ENCODE measurements at places on chromosomes 7 and 10.

DNA sequence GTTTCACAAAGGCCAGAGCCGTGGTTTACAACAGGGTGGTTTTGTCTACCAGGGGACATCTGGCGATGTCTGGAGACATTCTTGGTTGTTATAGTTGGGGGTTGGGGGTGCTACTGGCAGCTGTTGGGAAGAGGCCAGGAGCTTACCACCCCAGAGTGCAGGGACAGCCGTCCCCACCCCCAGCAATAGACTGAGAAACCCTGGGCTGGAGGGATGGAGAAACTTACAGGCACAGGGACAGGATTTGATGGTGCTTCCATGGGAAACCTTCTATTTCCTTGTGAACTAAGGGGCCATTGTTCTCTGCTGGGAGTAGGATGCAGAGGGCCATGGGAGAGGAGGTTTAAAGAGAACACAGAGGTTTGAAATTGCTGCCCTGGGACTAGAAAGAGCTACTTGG lies 10.9 kb downstream of the ADCK2 start:
- no peak for DNase-seq

DNA sequence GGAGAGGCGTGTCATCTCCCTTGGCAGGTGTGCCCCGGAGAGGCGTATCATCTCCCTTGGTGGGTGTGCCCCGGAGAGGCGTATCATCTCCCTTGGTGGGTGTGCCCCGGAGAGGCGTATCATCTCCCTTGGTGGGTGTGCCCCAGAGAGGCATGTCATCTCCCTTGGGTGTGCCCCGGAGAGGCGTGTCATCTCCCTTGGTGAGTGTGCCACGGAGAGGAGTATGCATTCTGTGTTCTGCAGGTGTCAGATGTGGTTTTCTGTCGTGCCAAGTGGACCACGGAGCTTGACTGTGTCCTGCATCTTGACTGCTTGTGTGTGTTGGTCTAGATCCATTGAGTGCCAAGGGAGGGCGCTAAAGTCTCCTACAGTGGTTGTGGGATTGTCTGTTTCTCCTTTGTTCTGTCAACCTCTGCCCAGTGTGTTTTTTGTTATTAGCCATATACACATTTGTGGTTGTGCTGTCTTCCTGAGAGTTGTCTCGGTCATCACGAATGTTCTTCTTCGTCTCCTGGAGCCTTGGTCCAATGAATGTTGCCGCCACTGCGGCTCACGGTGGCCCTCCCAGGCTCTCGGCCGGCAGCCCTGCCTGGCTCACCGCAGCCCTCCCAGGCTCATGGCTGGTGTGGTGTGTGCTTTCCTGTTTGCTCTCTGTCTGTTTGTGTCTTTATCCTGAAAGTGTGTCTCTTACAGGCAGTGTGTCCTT lies 96.8 kb downstream of the INPP5A start:
- no peak for DNase-seq

DNA sequence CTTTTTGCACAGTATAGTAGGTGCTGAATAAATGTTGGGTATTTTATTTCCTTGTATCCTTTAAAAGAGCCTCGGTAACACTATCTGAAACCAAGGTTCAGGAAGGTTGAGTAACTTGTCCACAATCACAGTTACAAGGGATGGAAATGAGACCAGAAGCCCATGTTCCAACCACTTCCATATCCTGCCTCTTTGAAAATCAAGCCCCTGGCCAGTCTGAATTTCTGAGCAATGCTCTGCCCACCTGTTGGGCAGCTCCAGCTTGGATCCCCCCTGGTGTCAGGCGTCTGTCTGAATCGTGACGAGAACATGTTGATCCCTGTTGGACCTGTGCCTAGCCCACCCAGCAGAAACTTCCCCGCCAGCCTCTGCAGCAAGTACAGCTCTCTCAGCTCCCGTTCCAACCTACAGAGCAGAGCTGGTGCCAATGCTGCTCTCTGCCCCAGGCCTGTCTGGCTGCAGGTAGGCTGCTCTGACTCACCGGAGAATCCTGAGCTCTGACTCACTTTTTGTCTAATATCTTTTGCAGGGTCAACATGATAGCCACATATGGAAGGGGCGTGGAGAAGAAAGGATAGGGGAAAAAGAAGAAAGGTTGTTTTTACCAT lies 595.5 kb downstream of the INHBA start:
- no peak for DNase-seq

- DNase-seq = no peak
Observed at GRCh38 chr10:44668336-44668735, 242.8 kb upstream of the TMEM72 start.

GRCh38 chr7:6360841-6361240 lies 86.9 kb downstream of the DAGLB start:
- DNase-seq = no peak

GRCh38 chr10:86207226-86207625 lies 159.4 kb downstream of the GRID1 start:
- DNase-seq = no peak

- DNase-seq = no peak
Observed at GRCh38 chr7:48540746-48541145, 369.5 kb downstream of the ABCA13 start.

- DNase-seq = no peak
Observed at GRCh38 chr7:35700865-35701264, 5.9 kb upstream of the HERPUD2 start.

DNA sequence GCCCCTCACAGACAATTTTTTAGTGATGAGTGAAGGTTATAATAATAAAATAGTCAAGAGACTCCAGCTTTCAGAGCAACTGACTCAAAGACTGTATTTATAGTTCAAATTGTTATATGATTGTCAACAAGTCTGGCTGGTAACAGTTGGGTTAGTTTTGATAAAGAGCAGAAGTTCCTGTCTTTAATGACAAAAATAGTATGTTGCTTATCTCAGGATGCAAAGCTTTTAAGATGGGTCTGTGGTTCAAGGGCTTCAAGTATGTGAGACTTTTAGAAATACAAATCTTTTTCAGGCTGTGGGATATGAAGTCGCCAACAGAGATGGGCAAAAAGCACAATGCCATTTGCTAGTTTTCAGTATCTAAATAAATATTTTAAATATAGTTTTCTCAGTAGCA lies 118.4 kb downstream of the ABCA13 start:
- DNase-seq = no peak

GRCh38 chr10:28263136-28263857 lies 39.6 kb downstream of the MPP7 start:
- DNase-seq = no peak

DNA sequence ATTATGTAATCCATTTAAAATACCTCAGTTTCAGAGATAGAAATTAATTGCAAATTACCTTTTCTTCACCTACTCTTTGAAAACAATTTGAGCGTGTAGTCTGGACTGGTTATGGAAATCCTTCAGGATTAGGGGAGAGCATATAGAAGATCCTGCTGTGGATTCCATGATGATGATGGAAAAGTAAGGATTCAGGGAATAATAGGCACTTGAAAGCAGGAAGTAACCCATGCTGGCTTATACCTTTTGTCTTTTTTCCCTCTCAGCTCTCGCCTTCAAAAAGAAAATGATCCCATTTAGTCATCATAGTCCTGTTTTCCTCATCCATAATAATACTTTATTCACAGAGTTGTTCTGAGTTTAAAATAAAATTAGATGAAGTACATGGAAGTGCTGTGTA lies 4.4 kb downstream of the HBP1 start:
- no peak for DNase-seq

DNA sequence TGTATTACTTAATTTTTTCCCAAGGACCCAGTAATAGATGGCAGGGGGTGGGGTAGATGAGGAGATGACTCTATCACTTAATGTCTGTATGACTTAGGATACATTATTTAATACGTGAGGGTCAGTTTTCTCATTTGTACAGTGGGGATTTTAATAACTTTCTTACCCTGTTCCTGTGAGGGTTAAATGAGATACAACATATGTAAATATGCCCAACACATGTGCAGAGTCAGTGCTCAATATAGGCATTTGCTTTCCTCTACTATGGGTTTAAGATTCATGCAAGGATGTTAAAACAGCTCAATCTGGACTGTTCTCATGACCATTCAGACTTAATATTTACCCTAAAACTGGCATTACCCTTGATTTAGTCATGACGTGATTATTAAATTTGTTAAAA lies 31.2 kb downstream of the ST7 start:
- no peak for DNase-seq

DNA sequence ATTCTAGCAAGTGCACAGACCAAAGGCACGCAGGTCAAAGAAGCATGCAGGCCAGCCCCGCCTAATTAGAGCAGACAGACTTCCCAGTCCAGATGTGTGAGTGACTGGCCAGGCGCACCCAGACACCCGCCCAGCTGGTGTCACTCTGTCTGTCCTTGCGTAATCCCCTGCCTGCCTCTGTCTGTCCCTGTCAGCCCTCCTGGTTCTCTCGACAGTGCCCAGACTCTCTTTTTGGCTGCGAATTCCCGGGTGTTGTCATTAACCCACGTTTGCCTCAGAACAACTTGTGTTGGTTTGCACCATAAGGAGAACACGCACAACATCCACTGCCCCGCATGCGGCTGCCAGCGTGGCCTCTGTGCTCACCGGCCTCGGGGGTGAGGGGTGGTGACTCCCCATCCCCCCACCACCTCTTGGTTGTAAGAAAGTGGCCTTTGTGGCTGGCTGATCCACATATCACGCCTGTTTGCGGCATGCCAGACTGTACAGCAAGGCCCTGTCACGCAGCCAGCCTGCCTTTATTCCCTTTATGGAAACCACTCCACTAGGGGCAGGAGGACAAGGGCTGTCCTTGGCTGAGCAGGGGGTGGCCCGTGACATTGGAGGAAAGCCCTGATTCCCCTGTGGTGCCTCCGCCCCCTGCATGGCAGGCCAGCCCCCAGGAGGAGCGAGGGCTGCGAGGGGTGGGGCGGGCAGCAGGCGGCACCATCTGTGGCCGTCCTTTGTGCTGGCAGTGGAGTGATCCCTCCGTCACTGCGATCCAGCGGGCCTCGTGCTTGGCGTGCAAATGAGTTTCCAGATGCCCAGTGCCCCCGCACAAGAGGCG lies 72.8 kb upstream of the PPIF start:
- DNase-seq = no peak

- no peak for DNase-seq
Observed at GRCh38 chr10:118551535-118552100, 43.8 kb downstream of the PRLHR start.

GRCh38 chr10:106473129-106473685 lies 691.3 kb downstream of the SORCS1 start:
- DNase-seq = no peak

- no peak for DNase-seq
Observed at GRCh38 chr7:95491634-95492314, 6.0 kb downstream of the ASB4 start.

- DNase-seq = no peak
Observed at GRCh38 chr7:108099713-108100112, 30.4 kb downstream of the LAMB4 start.

DNA sequence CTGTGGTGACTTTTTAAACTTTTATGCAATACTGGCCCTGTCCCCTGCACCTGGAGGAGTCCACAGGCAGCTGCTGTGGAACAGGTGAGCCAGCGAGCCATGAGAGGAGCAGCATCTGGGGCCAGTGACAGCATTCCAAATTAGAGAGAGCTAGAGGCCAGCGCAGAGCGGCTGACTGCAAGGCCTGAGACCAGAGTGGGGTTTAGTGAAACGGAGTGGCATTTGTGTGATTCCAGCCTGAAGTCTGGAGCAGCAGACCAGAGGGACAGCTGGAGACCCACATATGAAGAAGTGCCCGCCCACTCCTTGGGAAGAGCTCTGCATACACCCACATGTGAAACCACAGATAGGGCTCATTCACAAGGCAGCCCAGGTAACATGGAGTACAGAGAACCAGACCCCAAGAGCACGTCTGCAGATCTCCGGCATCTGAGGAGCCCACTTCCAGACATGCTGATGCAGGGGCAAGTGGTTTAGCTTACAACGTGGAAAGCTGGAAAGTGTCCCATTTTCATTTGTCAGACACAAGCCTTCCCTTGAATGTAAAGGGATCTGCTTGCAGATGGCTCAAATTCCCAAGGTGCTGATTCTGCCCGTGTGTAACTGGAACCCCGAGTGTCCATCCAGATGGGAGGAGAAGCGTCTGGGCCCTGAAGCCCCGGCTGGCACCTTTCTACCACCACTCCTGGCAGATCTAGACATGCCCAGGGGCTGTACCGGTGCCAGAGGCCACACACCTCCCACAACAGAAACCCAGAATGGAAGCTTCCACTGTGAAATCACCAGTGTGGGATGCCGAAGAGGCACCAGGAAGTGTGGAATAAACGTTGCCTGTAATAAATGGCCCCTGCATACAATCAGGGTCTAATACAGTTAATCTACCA lies 256.0 kb upstream of the TCERG1L start:
- DNase-seq = no peak

- no peak for DNase-seq
Observed at GRCh38 chr7:1359681-1360485, 99.4 kb downstream of the MICALL2 start.

GRCh38 chr10:79928028-79928583 lies 20.8 kb downstream of the SFTPD start:
- DNase-seq = no peak

DNA sequence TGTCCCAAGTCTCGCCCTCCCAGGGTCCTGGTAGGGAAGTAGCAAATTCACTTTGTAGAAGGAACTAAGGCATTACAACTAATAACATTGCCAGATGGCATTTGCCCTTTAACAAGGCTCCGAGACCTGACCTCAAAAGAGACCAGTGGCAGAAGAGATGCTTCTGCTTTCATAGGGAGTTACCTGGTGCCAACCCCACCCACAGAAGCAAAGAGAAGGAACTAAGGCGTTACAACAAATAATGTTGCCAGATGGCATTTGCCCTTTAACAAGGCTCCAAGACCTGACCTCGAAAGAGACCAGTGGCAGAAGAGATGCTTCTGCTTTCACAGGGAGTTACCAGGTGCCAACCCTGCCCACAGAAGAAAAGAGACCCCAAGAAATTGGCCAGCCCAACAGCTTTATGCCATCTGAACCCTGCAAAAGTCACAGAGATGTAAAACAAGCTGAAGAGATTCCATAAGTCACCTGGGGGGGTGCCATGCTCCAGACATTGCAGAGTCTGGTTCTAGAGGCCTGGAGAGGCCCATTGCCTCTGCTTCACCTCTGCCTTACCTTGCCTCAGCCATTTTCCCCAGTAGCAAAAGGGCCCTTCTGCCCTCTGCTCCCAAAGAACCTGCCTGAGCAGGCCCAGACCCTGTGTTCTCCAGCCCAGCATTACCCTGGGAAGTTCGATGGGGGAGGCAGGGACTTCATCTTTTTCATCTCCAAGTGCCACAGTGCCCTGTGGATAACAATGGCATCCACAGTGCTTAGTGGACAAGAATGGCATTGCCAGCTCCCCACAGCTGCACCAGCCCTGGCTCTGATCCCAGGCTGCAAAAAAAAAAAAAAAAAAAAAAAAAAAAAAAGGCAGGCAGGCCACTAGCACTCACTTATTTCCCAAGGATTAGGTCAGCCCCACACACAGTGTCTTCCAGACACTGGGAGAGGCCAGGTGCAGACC lies 179.5 kb upstream of the PLXNA4 start:
- no peak for DNase-seq
